ENCODE measurements at places on chromosomes 13 and 19. TPM values are rescaled to one million over a fixed set of nuclear protein-coding genes. Genes with fewer than 3 reads are reported as not detected.

Gene NDUFS7
- polyA plus RNA-seq: 84.5 TPM

Gene CCDC8
- polyA plus RNA-seq: not detected

Gene PRX
- polyA plus RNA-seq: 0.68 TPM

Gene SKA3
- 0.14 TPM for polyA plus RNA-seq

Gene MICOS13
- polyA plus RNA-seq: 29.8 TPM

Gene PRSS57
- polyA plus RNA-seq: not detected

Gene PGLYRP1
- polyA plus RNA-seq: not detected

Gene ZNF829
- polyA plus RNA-seq: 2.2 TPM

Gene POU2F2
- polyA plus RNA-seq: 125 TPM

Gene PEAK3
- polyA plus RNA-seq: 0.18 TPM

Gene PSG2
- not detected for polyA plus RNA-seq

Gene CDKN2D
- 144 TPM for polyA plus RNA-seq

Gene DCLK1
- polyA plus RNA-seq: not detected

Gene ATP7B
- 0.22 TPM for polyA plus RNA-seq

Gene GNG8
- polyA plus RNA-seq: not detected

Gene RNF225
- polyA plus RNA-seq: not detected

Gene CLEC17A
- polyA plus RNA-seq: 180 TPM

Gene IGFL1
- polyA plus RNA-seq: 0.15 TPM

Gene ACTL9
- not detected for polyA plus RNA-seq

Gene CYP2F1
- 0.04 TPM for polyA plus RNA-seq

Gene KIR2DL3
- polyA plus RNA-seq: 0.07 TPM

Gene SYT5
- polyA plus RNA-seq: 0.27 TPM

Gene CLASRP
- 299 TPM for polyA plus RNA-seq

Gene CALR3
- not detected for polyA plus RNA-seq

Gene CYP2A7
- polyA plus RNA-seq: not detected

Gene AP3D1
- 114 TPM for polyA plus RNA-seq

Gene SYCN
- not detected for polyA plus RNA-seq

Gene ZNF780A
- polyA plus RNA-seq: 9.2 TPM

Gene IRGC
- not detected for polyA plus RNA-seq

All from B cell (primary cell).